K562 (cell line): ENCODE measurements at places on chromosomes 16 and 17.

GRCh38 chr16:66886321-66886720 is 6.0 kb downstream of the PDP2 start:
- DNase-seq, result no peak

DNA sequence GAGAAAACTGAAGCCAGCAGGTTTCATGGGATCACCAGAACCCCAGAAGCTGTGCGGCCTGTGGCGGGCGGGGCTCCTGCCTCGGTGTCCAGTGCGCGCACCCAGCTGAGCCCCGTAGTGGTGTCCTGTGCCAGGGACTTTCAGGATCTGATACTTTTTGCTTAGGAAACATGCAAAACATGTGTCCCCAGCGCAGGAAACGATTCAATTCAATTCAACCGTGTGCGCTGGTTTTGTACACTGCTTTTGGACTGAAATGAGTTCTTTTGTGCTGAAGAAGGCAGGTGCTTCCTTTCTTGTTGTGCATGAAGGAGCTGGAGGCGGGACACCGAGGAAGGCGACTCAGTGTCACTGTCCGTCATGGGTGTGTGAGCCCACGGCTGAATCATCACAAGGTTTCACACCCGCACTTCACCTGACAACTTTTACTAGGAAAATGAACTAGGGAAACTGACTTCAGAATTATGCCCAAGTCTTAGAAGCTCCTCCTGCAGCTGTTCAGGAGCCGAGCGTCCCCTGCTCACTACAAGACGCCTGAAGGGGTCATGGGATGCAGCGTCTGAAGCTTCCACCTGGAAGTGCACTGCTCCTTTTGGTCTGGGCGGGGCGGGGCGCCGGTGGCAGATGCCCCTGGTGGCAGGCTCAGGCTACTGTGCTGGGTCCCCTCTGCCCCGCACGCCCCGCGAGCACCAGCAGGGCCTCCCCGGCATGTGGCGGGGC is 31.4 kb upstream of the ZNF750 start:
- no peak for DNase-seq

DNA sequence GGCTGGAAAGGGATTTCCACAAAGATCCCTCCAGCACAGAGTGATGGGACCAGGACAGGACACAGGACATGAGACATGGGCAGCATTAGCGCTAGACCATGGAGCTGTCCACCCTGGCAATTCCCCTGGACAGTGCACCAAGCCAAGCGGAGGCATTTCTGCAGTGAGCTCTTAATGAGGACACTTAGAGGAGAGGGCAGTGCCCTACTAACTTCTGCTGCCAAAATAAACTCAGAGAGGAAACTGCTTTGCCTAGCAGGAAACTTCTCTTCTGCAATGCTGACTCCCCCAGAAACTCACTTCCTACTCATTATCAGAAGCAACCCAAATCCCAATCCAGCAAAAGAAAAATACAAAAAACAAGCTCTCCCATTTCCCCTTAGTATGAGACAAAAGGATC is 119.2 kb downstream of the HS3ST2 start:
- DNase-seq, result no peak

GRCh38 chr16:55294129-55294528 is 29.9 kb upstream of the IRX6 start:
- DNase-seq, result peak; percentile 34

- no peak for DNase-seq
Observed at GRCh38 chr16:51391798-51392511, 240.9 kb upstream of the SALL1 start.

GRCh38 chr17:17314501-17315071 is 11.4 kb downstream of the NT5M start:
- DNase-seq, result no peak

DNA sequence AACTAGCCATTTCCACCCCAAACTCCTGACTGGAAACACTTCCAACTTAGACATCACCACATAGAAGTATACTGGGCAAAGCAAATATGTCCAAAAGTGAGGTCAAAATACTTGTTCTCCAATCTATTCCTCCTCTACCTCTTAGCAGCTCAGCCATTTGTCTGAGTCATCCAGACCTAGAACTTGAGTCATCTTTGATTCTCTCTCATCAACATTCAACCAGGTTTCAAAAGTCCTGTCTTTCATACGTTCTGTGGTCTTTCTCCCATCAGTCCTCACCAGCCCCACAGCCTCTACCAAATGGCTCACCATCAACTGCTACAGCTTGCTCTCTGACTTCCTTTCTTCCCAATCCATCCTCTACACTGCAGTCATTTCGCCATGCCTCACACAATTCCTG is 6.8 kb downstream of the ANKFY1 start:
- DNase-seq, result peak; percentile 12

DNA sequence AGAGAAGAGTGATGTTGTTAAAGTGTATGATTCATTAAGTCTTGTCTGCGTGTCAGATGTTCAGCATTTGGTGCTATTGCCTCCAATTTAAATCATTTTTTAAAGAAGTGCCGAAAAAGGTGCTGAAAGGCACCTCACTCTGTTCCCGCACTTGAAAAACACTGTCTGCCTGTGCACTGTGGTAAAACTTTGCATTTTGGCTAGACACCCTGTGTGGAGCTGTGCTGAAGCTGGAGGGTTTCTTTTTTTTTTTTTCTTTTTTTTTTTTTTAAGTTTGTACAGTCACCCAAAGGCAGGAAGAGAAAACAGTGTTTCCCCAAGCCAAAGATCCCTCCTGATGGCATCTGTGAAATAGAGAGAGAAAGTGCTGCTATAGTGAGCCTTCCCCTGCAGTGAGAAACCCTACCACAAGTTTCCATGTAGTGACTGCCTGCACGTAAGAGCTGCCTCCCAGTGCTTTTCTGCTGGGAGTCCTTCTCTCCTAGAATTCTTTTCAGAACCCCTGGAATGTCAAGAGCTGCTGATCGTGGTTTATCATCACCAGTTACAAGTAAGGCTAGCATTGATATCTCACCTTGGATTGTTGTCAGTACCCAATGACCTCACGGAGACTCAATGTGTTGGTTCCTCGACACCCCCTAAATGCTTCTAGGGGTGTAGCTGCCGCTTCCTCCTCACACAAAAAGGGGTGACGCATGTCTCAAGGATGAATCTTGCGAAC is 116.0 kb upstream of the SOX9 start:
- no peak for DNase-seq

DNA sequence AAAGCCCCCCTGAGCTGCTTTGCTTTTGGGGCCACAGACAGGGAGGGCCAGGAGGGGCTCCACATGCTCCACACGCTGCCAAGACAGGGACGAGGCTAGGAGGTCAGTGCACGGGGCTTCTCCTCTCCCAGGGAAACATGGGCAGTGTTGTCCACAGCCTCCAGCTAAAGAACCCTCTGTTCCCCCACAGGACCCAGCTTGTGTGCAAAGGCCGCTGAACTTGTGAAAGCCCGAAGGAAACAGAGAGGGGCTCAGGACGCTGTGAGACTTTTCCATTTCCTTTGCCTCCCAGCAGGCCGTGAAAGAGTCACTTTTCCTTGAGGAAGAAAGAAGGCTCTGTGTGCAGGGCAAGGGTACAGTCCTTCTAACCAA is 9.7 kb downstream of the CDRT4 start:
- no peak for DNase-seq

DNA sequence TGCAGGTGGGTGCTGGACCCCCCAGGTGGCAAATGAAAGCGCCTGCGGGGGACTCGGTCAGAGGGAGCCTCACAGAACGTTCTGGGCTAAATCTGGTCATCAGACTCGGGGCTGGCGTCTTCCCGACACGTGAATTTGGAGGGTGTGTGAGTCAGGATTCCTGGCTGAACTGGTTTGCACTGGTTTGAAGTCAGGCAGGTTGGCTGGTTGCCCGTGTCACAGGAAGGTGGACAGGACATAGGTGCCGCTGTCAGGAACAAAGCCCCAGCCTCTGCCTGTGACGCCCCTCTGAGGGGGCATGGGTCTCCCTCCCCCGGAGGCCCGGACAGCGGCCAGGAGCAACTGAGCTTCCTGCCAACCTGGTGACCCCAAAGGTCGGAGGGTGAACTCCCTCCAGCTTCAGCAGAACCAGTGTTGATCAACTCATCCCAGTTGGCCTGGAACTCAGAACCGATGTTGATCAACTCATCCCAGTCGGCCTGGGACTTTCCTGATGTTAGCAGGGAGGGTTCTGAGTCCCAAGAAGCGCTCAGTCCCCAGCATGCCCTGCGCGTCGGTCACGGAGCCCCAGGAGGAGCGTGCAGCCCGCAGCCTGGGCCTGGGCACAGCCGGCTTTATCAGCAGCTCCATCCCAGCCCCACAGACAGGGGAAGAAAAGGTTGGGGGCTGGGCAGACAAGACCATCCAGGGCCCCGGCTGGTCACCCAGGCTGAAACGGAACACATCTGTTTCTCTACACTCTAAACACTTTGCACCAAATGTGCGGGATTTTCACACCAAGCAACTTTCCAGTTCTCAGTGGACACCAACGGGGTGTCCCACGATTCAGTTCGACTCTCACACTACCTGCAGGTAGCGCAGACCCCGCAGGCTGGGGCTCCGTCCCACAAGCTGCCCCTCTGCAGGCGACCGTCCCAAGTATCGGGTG is 14.4 kb upstream of the METRNL start:
- peak; percentile 26 for DNase-seq

DNA sequence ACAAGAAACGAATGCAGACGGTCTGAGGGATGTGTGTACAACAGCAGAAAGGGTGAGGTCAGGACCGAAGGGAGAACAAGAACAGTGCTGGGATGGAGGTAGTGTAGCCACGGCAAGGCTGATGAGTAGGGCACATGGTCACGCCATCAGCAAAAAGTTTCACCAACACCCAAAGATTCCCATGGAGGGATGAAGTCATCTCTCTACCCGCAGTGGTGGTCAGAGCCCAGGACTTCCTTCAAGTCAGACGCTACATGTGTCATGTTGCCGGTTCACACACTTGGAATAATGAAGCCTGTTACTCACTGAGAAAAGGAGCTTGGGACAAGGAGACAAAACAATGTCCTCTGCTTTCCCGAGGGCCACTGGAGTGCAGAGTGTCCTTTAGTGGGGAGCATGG is 79.7 kb downstream of the SALL1 start:
- no peak for DNase-seq

DNA sequence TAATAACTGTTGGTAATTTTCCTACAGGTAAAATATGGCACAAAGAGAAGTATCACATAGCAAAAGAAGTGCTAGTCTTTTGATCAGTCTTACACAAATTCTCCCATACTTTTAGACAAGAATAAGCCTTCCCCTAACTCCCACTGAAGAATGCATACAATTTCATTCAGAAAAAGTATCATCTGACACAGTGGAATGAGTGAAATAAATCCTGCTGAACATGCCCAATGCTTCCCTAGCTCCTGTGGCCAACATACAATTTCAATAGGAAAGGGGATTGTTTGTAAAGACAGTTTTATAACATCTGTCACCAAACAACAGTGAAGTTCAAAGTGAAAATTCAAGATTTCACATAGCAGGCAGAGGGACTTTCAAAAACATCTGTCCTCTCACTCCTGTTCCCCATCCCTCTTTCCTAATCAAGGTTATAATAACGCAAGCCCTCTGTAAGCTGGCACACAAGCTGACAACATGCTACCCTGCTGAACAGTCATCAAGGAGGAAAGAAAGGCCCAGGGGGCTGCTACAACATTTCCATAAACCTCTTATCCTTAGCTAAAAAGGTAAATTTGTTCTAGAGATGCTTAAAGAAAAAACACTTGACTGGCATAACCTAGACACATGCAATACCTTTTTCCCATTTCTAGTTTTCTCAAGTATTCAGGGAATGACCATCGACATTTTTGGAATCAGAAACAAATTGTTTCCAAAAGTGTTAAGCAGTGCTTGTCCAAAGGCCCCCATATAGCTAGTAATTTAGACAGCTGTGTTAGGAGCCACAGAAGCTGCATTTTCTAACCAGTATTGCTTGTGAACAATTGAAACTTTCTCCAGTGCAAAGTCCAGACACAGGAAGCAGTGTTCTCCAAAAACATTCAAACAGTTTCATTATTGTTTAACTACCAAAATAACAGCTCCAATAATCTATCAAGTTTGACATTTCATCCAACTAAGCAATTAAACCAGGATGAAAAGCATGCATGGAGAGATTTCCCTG is 11.5 kb upstream of the RFFL start:
- DNase-seq, result no peak

- DNase-seq, result no peak
Observed at GRCh38 chr16:11047057-11047456, 102.7 kb downstream of the CLEC16A start.

DNA sequence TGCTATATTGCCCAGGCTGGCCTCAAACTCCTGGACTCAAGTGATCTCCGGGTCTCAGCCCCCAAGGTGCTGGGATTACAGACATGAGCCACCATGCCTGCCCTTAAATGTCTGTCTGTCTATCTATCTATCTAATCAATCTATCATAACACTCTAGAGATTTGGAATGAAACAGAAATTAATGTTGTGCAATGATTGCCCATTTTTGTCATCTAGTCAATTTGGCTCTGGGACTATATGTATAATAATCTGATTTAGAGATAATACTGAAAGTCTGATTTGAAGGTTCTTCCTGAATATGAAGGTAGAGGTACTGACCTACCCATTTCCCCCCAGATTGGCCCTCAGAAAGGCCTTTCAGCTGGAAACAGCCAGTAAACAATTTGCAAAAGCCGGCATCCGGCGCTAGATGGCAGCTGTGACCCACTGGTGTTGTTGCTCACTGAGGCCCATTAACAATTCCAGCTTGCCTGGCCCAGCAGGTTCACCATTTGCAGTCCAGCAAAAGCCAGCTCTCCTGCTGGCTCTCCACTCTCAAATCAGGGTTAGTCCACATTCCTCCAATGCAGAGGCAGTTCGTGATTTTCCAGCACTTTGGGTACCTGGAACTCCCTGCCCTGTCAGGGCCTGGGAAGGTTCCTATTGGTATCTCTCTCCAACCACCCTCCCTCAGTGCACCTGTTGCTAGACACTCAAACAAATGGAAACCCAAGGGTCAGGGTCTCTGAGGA is 22.9 kb upstream of the C16orf87 start:
- peak; percentile 75 for DNase-seq

- peak; percentile 74 for DNase-seq
Observed at GRCh38 chr16:77169650-77170236, 21.2 kb upstream of the MON1B start.

- no peak for DNase-seq
Observed at GRCh38 chr16:81357711-81358260, 43.0 kb downstream of the GAN start.

GRCh38 chr17:43599835-43600234 is 53.7 kb upstream of the ETV4 start:
- DNase-seq, result no peak

GRCh38 chr16:86476956-86477534 is 33.3 kb upstream of the FOXF1 start:
- DNase-seq, result no peak

GRCh38 chr17:16917671-16918394 is 54.1 kb downstream of the TNFRSF13B start:
- DNase-seq, result no peak

GRCh38 chr16:454397-454940 is 29.0 kb downstream of the RAB11FIP3 start:
- no peak for DNase-seq

GRCh38 chr17:80071116-80071841 is 30.1 kb upstream of the GAA start:
- no peak for DNase-seq

GRCh38 chr17:49928837-49929475 is 40.0 kb upstream of the DLX4 start:
- DNase-seq, result no peak

GRCh38 chr16:58563235-58563634 is 47.9 kb downstream of the SETD6 start:
- DNase-seq, result no peak

GRCh38 chr16:73771196-73772064 is 525.2 kb upstream of the PSMD7 start:
- DNase-seq, result peak; percentile 5

GRCh38 chr16:14576532-14576931 is 53.5 kb downstream of the PARN start:
- no peak for DNase-seq
